Stimulated activated CD4-positive, alpha-beta T cell treated with anti-CD3 and anti-CD28 coated beads, TNF-alpha, amount 100 ng/mL, for 24 hours (primary cell): ENCODE measurements at places on chromosomes 3 and 15.

- no peak for DNase-seq
Measured at GRCh38 chr3:71413572-71413971, 170.0 kb downstream of the FOXP1 start.

DNA sequence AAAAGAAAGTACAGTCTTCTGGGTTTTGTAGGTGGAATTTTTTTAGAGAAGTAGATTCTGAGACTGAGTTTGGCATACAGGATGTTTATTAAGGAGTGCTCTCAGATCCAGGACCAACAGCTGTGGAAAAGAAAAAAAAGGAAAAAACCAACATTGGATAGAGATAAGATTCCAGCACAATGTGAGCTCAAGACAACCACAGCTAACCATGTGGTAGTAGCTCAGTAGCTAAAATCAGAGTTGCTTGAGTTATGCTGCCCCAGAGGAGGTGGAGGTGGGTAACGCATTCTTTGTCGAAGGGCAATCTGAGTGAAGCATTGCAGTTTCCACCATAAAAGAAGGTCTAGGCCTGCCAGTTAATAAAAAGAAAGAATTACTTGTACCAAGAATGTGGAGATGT, 904.3 kb downstream of the NSUN3 start:
- DNase-seq, result no peak

DNA sequence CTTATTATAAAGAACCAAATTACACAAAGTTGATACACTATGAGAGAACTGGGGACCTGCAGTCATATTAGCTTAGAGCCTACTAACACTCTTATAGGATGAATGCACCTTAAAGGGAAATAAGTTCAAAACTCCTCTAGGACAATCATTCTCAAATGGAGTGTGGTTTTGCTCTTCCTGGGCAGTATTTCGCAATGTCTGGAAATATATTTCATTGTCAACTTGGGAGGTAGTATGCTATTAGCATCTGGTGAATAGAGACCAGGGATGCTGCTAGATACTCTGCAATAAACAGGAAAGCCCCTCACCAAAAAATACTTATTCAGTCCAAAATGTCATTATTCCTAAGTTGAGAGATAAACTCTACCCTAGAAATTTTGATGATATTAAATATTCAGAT, 451.4 kb upstream of the ARPP21 start:
- no peak for DNase-seq

DNA sequence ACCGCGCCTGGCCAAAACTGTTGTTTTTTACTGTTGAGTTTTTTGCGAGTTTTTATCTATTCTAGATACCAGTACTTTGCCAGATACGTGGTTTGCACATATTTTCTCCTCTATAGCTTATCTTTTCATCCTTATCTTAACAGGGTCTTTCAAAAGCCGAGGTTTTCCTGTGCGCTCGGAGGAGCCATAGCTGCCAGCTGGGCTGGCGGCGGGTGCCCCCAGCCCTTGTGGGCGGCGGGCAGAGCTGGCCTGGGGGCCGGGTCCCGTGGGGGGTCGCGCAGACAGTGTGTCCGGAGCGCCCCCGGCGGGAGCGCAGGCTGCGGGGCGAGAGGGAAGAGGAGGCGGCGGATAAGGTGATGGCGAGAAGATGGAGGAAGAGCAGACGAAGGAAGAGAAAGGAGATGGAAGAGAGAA, 11.1 kb upstream of the EIF4A2 start:
- DNase-seq, result no peak

DNA sequence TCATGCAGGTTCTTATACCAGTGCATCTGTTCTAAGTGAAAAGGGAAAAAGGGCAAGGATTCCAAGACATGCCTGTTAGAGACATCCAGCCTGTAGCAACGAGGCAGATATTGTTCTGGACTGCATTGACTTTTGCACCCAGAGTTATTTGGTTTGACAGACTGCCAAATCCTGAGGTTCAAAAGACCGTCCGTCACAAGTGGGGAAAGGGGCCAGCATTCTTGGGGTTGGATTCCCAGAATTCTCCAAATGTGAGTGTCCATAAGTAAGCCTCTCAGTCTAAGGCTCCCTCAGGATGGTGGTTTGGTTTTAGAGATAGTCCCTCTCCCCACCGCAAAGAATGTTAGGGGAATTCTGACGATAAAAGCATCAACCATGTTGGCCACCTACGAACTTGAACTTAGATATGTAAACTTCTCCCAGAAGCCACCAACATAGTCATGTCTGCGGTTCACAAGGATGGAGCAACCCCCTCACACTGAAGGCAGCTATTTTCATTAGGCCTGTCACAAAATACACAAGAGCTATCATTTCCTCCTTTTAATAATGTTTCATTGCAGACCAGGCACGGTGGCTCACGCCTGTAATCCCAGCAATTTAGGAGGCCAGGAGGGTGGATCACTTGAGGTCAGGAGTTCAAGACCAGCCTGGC, 13.6 kb upstream of the LACTB start:
- no peak for DNase-seq

DNA sequence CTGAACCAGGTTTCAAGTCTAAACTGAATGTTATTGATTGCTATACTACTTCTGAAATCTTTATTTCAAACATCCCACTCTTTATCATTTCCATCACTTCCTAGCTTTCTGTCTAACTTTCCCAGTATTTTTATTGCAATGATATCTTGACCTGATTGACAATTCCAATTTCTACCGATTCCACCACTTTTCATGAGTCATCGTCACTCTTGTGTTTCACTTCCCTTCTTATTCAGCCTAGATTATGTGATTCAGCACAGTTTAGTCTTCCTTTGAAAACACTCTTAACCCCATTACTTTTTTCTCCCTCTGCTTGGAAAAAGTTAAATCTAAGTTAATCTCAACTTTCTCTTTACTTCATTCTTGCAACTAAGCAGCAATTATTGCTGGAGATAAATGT, 62.6 kb downstream of the SLC7A14 start:
- no peak for DNase-seq

DNA sequence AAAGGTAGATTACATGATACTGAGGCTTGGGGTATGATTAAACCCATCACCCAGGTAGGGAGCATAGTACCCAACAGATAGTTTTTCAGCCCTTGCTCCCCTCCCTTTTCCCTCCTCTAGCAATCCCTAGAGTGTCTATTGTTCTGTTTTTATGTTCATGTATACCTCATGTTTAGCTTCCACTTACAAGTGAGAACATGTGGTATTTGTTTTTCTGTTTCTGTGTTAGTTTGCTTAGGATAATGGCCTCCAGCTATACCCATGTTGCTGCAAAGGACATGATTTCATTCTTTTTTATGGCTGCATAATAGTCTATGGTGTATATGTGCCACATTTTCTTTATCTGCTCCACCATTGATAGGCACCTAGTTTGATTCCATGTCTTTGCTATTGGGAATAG, 82.7 kb downstream of the MYLK start:
- DNase-seq, result no peak

- DNase-seq, result no peak
Measured at GRCh38 chr3:155233213-155233612, 60.3 kb downstream of the STRIT1 start.

DNA sequence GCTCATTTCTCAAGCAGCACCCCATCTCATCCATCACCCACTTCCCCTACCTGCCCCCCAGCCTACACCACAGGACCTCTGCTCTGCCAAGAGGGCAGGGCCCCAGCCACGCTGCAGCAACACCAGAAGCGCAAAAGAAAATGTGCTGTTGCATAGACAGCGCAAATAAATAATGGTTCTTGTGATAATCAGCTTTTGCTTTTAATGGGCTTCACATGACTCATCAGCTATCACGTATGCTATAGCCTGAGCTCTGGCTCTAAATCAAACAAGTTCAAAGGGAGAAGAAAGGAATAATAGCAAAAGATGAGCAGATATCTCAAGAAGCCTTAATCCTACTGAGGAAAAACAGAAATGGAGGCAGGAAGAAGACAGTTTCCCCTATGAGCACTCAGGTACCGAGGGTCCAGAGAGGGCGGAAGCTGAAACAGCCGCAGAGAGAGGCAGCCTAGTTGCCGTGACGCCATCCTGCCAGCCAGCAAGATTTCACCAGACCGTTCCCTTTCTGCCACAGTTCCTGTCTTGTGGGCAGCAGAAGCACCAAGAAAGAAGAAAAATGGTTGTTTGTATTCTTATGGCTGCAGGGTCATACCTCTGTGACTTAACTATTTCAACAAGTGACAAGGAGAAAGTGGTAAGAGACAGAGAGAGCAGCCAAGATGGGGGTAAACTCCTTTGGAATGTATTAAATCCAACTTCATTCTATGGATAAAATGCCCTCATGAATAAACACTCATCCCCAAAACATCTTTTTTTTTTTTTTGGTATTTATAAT, 22.0 kb downstream of the RAB27A start:
- no peak for DNase-seq

DNA sequence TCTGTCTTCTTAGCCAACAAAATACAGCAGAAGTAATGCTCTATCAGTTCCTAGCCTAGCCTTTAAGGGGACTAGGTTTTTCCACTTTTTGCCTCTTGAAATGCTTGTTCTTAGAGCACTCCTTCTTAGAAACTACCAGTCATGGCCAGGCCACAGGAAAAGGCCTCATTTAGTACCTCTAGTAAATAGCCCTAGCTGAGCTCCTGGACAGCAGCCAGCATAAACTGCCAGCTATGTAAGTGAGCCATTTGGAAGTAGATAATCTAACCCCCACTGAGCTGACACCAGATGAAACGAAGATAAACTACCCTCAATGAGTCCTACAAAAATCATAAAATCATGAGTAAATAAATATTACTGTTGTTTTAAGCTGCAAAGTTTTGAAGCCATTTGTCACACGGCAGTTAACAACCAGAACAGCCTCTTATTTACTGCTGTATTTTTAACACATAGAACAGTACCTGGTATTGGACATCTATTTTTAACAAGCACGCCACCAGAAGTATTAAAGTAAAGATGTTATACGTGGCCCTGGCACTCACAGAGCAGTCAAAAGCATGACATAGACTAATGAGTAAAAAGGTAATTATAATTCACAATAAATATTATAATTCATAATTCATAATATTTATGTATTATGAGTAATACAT, 12.0 kb downstream of the TBC1D5 start:
- no peak for DNase-seq

DNA sequence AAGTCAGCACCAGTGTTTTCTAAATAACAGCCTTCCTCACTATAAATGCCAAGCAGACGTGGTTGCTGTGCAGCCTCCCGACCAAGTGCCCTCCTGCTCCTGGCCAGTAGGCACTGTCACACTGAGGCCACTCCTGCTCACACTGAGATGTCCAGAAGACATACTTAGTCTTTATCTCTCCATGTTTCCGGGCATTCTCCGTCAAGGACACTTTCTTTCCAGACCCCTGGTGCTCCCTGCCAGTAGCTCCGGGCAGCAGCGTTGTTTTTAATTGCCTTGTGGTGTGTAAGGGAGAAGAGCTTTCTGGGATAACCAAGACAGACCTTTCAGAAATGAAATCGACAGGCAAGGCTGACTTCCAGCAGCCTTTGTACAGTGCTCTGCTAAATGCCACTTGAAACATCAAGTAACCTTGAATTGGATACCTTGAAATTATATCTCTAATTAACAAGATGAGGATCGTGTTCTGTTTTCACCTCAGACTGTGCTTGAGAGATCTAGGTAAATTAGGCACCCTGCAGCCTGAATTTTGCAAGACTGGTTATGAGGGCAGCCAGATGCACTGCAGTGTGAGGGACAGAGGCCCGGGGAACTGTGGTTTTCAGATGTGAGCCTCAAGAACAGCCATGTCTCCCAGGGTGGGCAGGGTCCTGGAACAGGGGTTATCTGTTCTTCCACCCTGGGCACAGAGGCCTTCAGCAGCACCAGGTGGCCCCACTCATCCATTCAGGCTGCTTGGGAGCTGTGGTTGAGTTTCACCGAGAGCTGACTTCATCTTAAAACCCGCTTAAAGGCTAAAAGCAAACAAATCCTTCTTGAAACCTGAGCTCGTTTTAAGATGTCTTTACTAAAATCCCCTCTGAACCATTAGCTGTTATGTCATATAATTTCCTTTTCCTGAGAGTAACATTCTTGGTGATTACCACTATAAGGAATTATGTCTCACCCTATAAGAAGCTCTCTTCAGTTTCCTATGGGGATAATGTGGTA, 105.5 kb upstream of the IL12A start:
- no peak for DNase-seq

GRCh38 chr15:76391309-76391708, 54.7 kb downstream of the ISL2 start:
- DNase-seq, result no peak

- DNase-seq, result no peak
Measured at GRCh38 chr3:183275418-183275817, 22.4 kb downstream of the B3GNT5 start.

- DNase-seq, result no peak
Measured at GRCh38 chr3:66253790-66254620, 33.2 kb downstream of the SLC25A26 start.

- DNase-seq, result no peak
Measured at GRCh38 chr15:100537331-100537730, 8.6 kb upstream of the CERS3 start.

DNA sequence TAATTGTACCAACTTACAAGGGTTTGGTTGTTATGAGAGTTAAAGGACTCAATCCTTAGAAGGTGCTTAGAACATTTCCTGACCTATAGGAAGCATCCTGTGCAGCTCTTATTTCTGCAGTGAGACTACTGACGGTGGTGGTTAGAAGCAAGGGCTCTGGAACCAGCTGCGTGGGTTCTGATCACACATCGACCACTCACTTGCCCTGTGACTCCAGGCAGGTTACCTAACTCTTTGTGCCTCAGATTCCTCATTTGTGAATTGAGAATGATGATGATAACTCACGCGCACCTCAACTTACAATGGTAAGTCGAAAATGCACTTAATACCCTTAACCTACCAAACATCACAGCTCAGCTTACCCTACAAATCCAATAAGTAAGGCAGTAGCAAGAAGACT, 80.7 kb upstream of the SPATA12 start:
- DNase-seq, result no peak

DNA sequence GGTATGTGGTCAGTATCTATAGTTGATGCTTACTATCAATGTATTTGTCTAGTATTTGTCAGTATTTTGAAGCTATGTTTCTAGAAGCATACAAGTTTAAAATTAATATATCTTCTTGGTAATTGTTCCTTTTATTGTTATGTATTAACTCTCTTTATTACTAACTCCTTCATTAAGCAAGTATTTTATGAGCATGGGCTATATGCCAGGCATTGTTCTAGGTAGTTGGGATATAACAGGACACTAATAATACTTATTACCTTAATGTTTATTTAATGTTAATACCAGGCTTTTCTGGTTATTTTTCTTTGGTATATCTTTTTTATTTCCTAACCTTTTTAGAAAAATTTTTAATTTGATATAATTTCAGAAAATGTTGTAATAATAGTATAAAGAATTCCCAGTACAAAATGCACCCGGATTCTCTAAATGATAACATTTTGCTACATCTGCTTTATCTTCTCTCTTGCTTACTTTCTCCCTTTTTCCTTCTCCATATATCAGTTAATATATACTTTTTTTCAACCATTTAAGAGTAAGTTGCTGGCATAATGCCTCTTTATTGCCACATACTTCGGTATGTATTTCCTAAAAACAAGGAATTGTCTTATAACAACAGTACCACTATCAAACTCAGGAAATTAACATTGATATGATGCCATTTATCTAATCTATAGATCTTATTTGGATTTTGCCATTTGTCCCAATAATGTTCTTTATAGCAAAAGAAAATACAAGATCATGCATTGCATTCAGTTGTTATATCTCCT, 30.9 kb downstream of the LRRC49 start:
- no peak for DNase-seq

- no peak for DNase-seq
Measured at GRCh38 chr15:65962187-65962586, 92.9 kb downstream of the RAB11A start.
